Activated effector memory CD4-positive, alpha-beta T cell treated with Interleukin-2 at 50 U/mL for 16 hours (primary cell): ENCODE measurements at places on chromosomes 1 and 21.
A peak's percentile ranks its signal among the peaks of the same experiment; 100 is the strongest.

GRCh38 chr1:244159646-244160045, 108.6 kb downstream of the ZBTB18 start:
- DNase-seq: no peak

- DNase-seq: peak; percentile 38
Observed at GRCh38 chr1:113390871-113391648, 745 bp downstream of the MAGI3 start.

GRCh38 chr21:25283720-25284119, 323.6 kb downstream of the MRPL39 start:
- DNase-seq: no peak

GRCh38 chr1:31470794-31471315, 57.8 kb downstream of the SERINC2 start:
- no peak for DNase-seq

GRCh38 chr1:246280551-246280950, 226.5 kb downstream of the SMYD3 start:
- DNase-seq: no peak
